ENCODE measurements at places on chromosomes 4 and X. TPM values are rescaled to one million over a fixed set of nuclear protein-coding genes. Genes with fewer than 3 reads are reported as not detected.

- no peak for DNase-seq
Observed at GRCh38 chr4:6834867-6835266, 52.3 kb downstream of the KIAA0232 start.

DNA sequence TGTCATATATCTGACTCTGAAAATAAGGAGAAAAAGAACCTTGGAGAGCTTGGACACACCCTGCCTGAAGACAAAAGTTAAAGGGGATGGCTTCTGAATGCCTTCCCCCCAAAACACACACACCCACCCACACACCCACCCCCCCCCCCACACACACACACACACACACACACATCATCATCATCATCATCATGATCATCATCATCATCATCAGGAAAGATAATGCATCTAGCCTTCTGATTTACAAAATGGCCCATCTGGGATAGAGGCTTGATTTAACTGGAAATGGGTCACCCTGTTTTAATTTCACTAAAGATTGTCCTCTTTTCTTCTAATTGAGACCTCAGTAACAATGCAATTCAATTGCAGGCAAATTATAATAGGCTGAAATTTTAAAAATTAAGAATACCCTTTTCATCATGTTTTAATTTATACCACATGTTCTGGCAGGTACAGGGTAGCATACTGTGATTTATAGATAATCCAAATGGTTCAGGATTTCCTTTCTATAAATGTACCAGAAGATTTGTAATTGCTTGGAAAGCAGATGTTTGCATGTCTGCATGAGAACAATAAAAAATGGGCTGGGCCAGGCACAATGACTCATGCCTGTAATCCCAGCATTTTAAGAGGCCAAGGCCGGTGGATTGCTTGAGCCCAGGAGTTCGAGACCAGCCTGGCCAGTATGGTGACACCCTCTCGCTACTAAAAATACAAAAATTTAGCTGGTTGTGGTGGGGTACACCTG lies 56.5 kb downstream of the TRIM2 start:
- no peak for DNase-seq

GRCh38 chr4:1043162-1043561 lies 31.7 kb downstream of the FGFRL1 start:
- no peak for DNase-seq

- DNase-seq: no peak
Observed at GRCh38 chr4:10179957-10180602, 63.5 kb upstream of the WDR1 start.

- peak; percentile 15 for DNase-seq
Observed at GRCh38 chrX:71222929-71223328, at the start of gene GJB1. TSS of gene GJB1 (plus strand) at chrX:71223224. CDS start at chrX:71223708, 484 bp downstream.

- DNase-seq: no peak
Observed at GRCh38 chr4:138200236-138200590, 41.9 kb downstream of the SLC7A11 start.

DNA sequence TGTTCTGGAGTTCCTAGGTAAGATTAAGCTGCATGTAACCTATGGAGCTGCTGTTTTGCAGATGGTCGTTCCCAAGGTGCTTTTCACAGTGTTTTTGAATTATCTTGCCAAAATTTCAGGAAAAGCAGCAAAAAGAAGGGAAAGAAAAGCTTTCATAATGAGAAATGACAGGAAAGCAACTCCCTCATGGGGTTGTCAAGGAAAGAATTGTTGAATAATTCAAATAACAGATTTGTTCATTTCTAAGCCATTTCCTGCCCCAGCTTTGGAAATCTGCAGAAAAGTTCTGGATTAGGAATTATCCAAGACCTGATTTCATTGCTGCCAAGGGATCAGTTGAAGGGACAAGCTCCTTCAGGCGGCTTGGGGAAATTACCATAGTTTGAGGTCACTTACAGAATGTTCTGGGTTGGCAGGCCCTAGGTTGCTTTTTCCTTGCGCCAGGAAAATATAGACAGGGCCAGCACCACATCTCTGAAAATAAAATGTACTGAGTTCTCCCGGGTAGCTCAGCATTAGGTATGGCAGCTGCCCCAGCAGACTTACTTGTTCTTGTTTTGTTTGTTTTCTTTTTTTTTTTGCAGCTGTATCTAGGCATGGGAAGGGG lies 354.7 kb downstream of the STIM2 start:
- no peak for DNase-seq

DNA sequence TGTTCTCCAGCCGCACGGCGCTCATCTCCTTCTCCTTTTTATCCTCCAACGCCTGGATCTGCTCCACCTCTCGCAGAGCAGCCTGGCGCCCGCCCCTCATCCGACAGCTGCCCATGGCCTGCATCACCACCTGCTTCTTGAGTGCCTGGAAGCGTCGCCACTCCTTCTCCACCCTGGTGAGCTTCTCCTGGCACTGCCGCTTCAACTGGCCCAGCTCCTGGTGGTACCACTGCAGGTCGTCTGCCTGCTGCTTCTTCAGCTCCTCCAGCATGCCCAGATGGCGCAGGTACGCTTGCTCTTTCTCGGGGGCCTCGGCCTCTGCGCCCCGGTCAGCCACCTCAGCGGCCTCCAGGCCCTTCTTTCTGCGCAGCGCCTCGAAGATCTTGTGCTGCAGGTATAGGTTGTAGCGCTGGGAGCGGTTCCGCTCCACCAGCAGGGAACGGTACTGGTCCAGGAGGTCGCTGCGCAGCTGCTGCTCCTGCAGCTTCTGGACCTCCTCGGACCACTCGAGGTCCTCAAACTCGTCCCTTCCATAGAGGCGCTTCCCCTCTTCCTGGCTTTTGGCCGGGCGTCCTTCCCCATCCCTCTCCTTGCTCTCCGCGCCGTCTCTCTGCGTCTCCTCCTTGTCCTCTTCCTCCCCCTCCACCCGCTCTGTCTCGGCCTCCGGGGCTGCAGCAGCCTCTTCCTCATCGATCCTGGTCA lies 1.2 kb upstream of the TADA2B start:
- DNase-seq: peak; percentile 22

DNA sequence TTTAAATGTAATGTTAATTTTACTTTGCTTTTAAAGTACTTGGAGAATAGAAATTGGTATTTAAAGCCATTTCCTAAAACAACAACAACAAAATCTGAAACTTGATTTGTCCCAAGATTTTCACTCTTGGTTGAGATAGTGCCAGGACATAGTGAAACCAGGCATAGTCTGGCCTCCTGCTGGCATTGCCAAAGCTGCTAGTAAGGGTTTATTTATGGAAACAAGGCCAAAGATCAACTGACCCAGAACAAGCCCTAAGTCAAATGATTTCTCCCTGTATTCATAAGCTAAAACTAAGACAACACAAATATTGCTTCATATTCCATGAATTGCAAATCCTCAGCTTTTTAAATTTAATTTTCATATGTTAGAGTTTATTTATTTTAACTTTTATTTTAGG lies 227.5 kb upstream of the FGF13 start:
- DNase-seq: no peak

DNA sequence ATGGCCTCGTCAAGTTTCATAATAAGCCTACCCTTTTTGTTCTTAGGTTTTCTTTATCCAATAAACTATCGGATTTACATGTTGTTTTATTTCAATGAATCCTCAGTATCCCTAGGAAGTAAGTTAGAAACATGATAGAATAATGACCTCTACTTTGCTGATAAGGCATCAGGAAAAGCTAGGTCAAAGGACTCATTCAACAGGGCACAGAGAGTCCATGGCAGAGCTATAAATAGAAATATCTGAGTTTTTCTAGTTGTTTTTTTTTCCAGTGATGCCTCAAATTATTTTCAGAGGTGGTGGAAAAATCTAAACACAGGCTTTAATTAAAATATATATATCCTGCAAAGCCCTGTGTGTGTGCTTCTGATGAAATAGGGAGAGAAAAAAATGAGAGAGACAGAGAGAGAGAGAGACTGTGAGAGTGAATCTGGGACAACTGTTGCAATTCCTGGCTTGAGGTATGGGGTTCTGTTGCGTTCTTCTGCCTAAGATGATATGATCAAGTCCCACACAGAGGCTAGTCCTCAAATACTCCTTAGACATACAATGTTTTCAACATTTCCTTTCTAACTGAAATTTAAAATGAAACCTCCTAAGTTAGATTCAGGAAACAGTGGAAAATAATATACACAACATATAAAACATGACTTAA lies 139.9 kb downstream of the HDX start:
- DNase-seq: no peak

RASSF6 gene
- 17.4 TPM for polyA plus RNA-seq

CCDC149 gene
- 13.7 TPM for polyA plus RNA-seq

USP51 gene
- polyA plus RNA-seq: 7.4 TPM

USP26 gene
- polyA plus RNA-seq: not detected

DCLK2 gene
- polyA plus RNA-seq: 7.1 TPM

FAM199X gene
- 22.3 TPM for polyA plus RNA-seq

FAM47A gene
- not detected for polyA plus RNA-seq

Data from large intestine (tissue), 12 donors.